ENCODE measurements at places on chromosomes 7 and 10.

DNA sequence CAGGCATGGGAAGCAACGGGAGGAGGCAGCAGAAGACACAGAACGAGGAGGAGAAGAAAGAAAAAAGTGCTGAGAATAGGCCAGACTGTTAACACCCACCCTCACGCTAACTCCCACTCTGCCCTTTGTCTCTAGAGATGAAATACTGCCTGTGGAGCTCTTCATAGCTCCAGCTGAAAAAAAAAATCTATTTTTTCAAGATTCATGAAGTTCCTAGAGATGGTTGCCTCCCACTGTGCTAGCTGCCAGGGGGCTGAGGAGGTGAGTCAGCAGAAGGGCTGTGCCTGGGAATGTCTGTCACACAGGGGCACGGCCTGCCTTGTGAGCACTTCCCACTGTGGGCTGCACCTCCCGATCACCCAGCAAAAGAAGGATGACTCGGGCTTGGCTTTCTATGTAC, 144.5 kb downstream of the RNF216 start:
- peak; percentile 98 for DNase-seq

- DNase-seq: no peak
Observed at GRCh38 chr7:41446606-41447449, 256.1 kb downstream of the INHBA start.

- peak; percentile 22 for DNase-seq
Observed at GRCh38 chr7:92061154-92061553, 73.1 kb downstream of the CYP51A1 start.

GRCh38 chr10:69461243-69462025, 10.2 kb downstream of the TSPAN15 start:
- DNase-seq: no peak

GRCh38 chr7:130896898-130897514, 163.0 kb upstream of the KLF14 start:
- peak; percentile 87 for DNase-seq

DNA sequence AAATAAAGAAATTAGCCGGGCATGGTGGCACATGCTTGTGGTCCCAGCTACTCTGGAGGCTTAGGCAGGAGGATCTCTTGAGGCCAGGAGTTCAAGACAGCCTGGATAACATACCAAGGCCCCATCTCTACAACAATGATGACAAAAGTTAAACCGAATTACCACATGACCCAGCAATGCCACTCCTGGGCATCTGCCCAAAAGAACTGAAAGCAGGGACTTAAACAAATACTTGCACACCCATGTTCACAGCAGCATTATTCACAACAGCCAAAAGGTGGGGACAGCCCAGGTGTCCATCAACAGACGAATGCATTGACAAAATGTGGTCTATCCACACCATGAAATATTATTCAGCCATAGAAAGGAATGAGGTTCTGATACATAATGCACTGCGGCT, 83.9 kb downstream of the HIP1 start:
- no peak for DNase-seq

- DNase-seq: no peak
Observed at GRCh38 chr10:50866317-50866716, 19.1 kb downstream of the A1CF start.

- peak; percentile 65 for DNase-seq
Observed at GRCh38 chr7:157016024-157016351, 5.5 kb upstream of the MNX1 start.

DNA sequence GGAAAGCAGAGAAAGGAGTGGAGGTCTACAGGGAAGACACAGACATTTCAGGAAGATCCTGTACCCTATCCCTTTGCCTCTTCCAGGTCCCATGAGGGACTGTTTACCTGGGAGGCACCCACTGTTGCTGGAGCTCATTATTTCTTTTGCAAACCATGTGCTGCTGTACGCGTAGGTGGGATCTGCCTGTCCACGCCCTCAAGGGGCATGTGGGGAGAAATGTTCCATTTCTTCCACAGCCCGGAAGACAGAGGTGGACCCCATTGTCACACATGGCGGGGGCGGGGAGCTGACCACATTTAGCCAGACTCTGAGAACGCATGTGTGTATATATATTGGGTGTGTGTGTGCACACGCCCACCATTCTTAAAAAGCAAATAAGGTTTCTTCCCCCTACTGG, 2.0 kb downstream of the PLXNA4 start:
- DNase-seq: no peak

DNA sequence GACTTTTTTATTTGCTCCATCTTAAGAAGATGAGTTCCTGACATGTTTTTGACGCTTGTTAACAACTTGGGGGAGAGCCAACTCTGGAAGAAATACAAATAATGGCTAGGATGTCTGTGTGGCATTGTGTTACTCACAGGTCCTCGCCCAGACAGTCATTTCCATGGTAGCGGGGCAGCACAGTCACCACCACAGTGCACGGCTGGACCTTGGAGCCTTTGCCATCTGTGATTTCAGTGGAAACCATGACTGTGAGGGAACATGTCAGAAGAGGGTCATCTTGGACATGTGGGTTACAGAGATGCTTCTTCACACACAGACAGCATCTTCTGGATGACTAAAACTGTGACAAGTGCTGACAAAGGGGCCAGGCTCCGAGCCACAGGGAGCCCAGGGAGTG, 74.5 kb downstream of the PKD1L1 start:
- DNase-seq: peak; percentile 82

DNA sequence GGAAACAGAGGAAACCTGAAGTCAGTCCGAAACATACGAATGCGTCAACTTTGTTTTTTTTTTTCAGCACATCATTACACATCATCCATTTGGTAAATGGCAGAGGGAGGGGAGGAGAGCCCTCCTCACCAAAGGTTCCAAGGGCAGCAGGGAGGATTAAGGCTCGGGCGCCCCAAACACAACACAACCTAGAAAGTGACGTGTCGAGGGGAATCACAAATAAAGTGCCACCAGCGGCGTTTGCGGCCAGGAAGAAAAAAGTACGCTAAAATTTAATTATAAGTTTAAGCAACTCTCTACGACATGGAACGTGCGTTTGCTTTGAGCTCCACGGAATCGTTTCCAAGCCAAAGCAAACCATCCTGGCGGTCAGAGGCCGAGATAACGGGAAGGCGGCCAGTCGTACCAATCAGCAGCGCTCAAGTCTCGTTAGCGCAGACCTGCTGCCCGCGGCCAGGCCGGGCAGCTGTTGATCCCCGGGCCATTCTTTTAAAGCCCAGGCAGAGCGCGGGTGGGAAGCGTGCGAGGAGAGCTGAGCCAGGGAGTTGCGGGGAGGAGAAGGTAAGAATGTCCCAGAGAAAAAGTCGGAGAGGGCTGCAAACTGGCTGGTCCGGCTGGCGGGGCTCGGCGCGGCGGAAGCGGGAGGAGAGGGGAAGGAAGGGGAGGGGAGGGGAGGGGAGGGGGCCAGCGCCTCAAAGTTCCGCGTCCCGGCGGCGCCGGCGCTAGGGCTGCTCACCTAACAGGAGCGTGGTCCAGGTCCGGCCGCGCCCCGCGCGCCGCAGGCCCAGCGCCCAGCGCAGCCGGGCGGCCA, 719 bp downstream of the DPY19L1 start:
- DNase-seq: peak; percentile 97

GRCh38 chr10:72953687-72954086, 919 bp downstream of the PLA2G12B start:
- peak; percentile 5 for DNase-seq

GRCh38 chr10:110618230-110618610, 25.9 kb upstream of the RBM20 start:
- no peak for DNase-seq

DNA sequence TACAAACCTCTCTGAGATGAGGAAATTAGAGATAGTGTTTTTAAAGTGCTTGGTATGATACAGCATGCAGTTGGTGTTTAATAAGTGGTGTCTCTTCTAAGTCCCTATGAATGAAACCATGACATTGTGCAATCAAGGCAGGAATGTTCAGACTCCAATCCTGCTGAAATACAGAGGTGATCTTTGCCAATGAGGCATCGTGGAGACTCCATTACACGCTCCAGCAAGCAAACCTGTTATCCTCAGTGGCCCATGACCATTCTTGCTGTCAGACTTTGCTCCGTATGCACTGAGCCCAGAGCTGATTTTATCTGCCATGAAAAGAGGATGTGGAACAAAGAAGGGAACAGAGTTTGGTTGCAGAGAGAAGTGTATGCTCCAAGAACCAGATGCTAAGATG, 47.3 kb downstream of the CDHR3 start:
- no peak for DNase-seq
